K562 (cell line): ENCODE measurements at places on chromosomes 11 and 22. TPM values are rescaled to one million over a fixed set of nuclear protein-coding genes. Genes with fewer than 3 reads are reported as not detected.

Gene SLC17A6
- total RNA-seq, result not detected in 2 replicates

Gene MMP8
- total RNA-seq, result not detected in 2 replicates

Gene JRKL
- total RNA-seq, result 7.7 and 8.0 TPM in 2 replicates

Gene FAT3
- total RNA-seq, result 0.13 TPM in 1 of 2 replicates, not detected in the other

GRCh38 chr22:48072777-48073176 lies 1310.3 kb downstream of the TBC1D22A start:
- no peak overlapping the region for H3K4me3 ChIP-seq
- no peaks in the 10 kb centered on the region for H3K36me3 ChIP-seq
- H3K4me1 ChIP-seq, result no peaks in the 10 kb centered on the region
- no peak for DNase-seq
- H3K27ac ChIP-seq, result no peak overlapping the region

- H3K27ac ChIP-seq, result no peak overlapping the region
- H3K4me1 ChIP-seq, result no peaks in the 10 kb centered on the region; the same call in 2 of the 3 replicates
- no peak overlapping the region for H3K4me3 ChIP-seq
- DNase-seq, result peak; percentile 70
- H3K36me3 ChIP-seq, result no peaks in the 10 kb centered on the region
These were observed 29.1 kb upstream of the BIRC3 start for GRCh38 chr11:102287964-102288724.

GRCh38 chr11:59259867-59260475 lies 47.2 kb upstream of the MPEG1 start:
- no peak overlapping the region for H3K4me3 ChIP-seq
- H3K36me3 ChIP-seq, result no peaks in the 10 kb centered on the region
- DNase-seq, result no peak
- peaks cover 21% of the 10 kb centered on the region for H3K27me3 ChIP-seq
- no peaks in the 10 kb centered on the region; the same call in 1 of the 2 replicates for H3K4me1 ChIP-seq

GRCh38 chr11:126370016-126370415 lies 14.5 kb downstream of the ST3GAL4 start:
- no peak for DNase-seq
- no peaks in the 10 kb centered on the region for H3K36me3 ChIP-seq
- no peak overlapping the region for H3K27ac ChIP-seq
- no peak overlapping the region for H3K4me3 ChIP-seq

- no peak overlapping the region for H3K4me3 ChIP-seq
- no peaks in the 10 kb centered on the region for H3K27me3 ChIP-seq
- no peak for DNase-seq
- no peak overlapping the region for H3K27ac ChIP-seq
These were observed 24.1 kb upstream of the CHKA start for GRCh38 chr11:68145120-68145866.

GRCh38 chr22:22380098-22381030 lies 128.2 kb downstream of the ZNF280B start:
- no peaks in the 10 kb centered on the region for H3K36me3 ChIP-seq
- peak; percentile 88 for DNase-seq
- H3K4me1 ChIP-seq, result no peaks in the 10 kb centered on the region
- no peak overlapping the region for H3K4me3 ChIP-seq
- peaks cover 33% of the 10 kb centered on the region for H3K27me3 ChIP-seq
